ENCODE measurements at places on chromosomes 2 and 18.

- no peak for DNase-seq
These were observed 740.7 kb downstream of the DPP10 start for GRCh38 chr2:115183144-115183543.

DNA sequence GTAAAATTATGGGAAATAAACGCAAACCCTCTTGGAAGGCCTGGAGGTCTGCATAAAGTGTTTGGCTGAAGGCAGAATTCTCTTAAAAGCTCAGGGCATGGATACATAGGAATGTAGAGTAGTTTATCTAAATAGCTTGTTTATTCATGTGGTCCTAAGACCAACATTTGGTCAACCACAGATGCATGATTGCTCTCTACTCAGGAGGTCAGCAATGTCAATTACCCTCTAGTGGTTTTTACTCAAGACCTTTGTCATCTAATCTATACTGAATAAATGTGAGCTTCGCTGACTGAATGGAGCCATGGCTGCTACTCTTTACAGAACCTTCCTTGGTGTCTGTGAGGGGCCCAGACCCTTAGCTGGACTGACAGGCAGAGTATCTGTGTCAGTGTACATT is 139.8 kb downstream of the ATL2 start:
- DNase-seq, result no peak

DNA sequence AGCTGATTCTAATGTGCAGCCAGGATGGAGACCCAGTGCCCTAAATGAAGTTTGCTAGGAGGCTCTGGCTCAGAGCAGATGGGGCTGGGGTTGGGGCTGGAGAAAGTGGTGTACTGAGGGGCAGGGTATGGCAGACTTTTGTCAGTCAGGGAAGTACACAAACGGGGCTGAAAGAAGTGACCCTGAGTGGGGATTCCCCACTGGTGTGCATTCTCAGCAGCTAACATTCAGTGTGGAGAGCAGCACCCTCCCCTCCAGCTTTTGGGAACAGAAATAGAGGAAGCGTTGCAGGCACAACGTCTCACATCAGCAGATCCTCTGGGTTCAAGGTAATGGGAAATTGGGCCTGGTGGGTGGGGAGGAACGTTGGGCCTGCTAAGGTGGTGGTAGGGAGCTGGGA is 89.1 kb upstream of the GCFC2 start:
- DNase-seq, result no peak

DNA sequence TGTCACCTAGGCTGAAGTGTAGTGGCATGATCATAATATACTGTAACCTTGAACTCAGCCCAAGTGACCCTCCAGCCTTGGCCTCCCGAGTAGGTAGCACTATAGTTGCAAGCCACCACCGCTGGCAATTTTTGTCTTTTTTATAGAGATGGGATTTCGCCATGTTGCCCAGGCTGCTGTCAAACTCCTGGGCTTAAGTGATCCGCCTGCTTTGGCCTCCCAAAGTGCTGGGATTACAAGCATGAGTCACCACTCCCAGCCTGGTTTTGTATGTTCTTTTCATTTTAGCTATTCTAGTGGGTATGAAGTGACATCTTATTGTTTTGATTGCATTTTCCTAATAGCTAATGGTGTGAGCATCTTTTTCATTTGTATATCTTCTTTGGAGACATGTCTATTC is 11.3 kb upstream of the EXOC6B start:
- no peak for DNase-seq

- DNase-seq, result no peak
These were observed 800.5 kb downstream of the CBLN2 start for GRCh38 chr18:71743634-71744033.

DNA sequence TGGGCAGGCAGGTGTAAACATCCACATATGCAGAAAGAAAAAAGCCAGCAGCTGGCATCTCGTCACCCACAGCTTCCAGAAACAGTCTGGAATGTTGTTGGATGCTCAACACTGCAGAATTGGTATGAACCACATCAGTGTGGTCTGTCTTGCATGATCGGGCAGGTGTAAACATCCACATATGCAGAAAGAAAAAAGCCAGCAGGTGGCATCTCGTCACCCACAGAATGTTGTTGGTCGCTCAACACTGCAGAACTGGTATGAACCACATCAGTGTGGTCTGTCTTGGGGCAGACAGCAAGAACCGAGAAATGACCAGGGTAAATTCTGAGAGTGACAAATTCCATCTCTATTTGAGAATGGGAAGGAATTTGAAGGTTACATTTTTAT is 39.6 kb downstream of the DOCK10 start:
- DNase-seq, result no peak

DNA sequence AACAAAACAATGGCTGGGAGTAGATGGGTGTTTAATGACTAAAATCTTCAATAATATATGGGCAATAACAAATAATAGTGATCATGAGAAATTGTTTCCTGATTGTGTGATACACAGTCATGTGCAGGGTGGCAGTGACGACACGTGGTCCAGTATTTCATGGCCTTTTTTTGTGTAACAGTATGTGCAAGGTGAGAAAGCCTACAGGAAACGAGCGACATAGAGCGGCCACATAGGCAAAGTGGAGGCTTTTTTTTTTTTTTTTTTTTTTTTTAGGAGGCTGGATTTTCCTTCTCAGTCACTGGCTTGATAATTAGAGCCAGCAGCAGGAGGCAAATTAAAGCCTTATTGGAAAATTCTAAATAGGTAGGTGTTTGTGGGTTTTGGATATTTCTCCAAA is 123.7 kb downstream of the MYO3B start:
- no peak for DNase-seq

- no peak for DNase-seq
These were observed 203.3 kb downstream of the TCF4 start for GRCh38 chr18:55384551-55385275.

DNA sequence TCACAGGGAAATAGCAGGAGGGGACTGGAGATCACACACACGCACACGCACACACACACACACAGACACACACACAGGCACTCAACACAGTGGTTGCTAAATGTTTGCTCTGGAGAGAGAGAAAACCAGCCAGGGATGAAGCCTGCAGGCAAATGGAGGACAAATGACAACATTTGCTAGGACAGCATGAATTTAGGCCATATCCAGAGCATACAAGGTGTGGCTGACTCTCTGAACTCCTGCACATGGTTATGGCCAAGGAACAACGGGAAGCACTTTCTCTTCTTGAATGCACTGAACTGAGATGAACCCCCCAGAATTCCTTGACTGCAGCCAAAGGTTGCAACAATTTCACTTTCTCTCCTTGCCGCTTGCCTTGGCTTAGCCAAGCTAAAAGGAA is 230.0 kb upstream of the RASGRP3 start:
- DNase-seq, result no peak

- DNase-seq, result peak; percentile 46
These were observed 1.2 kb downstream of the ST3GAL5 start for GRCh38 chr2:85887566-85888019.

GRCh38 chr2:47205576-47206141 is 50.6 kb upstream of the STPG4 start:
- DNase-seq, result no peak

GRCh38 chr2:59174536-59175243 is 933.6 kb upstream of the FANCL start:
- no peak for DNase-seq

DNA sequence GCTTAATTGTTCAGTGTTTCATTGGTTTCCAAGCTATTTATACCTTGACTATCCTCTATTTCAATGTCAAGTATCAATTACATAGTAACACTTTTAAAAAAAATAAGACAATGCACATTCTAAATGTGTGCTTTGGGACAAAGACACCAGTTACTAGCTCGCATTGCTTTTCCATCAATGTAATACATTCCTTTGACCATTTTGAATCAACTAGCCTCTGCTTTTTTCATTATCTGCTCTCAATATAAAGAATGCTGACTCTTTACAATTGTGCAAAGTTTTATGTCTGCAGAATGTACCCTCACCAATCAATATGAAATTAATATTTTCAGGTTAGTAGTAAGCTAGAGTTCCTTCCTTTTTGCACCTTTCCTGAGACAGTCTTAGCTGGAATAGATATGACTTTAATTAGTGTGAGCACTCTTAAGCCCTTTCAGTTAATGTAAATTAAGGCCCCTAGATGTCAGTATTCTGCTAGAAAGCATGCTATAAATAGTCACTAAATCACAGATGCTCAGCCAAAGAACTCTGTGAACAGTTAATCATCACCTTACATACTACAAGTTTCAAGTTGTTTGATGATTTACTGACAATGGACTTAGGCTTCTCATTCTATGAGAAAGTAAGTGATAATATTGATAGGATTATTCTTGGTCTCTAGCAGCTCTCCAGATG is 413.6 kb downstream of the PTH2R start:
- DNase-seq, result no peak

- DNase-seq, result no peak
These were observed 303.9 kb upstream of the KCNJ3 start for GRCh38 chr2:154394600-154394999.

- no peak for DNase-seq
These were observed 146.8 kb upstream of the SMAD2 start for GRCh38 chr18:48077291-48077690.

DNA sequence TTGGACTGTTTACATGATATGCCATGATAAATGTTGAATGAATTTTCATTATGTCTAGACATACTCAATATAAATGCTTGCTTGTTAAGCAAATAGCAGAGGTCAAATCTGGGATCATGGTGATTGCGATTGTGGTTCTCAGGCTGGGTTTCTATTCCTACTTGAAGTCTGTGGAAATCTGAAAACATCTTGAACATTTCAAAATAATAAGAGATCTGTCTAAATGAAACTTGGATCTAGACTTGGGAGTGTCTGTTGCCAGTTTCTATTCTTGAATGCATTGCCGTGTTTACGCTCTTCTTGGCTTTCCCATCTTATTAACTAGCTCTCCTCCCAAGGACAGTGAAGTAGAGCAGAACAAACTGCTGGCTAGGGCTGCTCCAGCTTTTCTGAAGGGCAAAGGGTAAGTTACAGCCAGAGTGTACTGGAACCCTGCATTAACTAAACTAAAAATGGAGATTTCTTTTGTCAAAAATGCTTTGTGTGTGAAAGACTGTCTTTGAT is 127.7 kb downstream of the DTNA start:
- DNase-seq, result no peak

- no peak for DNase-seq
These were observed 87.6 kb upstream of the TEX51 start for GRCh38 chr2:126811101-126811500.

DNA sequence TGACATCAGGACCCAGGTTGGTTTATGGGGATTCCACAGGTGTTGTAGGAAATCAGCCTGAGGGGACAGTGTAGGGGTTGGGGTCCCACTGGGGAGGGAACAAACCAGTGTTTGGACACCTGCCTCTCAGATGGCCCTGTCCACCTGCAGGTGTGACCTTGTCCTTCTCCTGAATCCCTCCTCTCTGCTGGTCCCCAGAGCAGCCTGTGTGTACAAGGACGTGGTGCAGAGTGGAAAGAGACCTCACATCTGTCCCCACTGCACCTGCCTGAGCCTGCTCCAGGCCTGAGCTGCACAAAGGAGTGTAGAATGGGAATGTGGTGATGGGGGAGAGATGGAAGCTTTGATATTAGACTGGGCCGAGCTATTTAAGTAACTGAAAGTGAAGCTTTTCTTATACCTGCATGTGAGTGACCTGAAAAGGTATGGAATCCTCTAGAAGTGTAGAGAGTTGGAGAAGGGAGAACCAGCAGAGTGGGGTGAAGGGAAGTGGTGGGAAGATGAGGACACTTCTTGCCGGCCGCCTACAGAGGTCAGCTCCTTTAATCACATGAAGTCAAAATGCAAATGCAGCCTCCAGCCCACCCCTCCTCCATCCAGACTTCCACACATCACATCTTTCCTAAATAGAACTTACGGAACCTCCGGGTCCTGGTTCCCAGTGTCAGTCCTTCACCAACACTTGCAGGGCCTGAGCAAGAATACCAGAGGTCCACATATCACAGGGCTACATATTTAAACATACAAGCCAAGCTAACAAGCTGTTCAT is 89.3 kb upstream of the SMAD2 start:
- no peak for DNase-seq

GRCh38 chr18:49814147-49814499 is 790 bp upstream of the ACAA2 start:
- DNase-seq, result peak; percentile 20

DNA sequence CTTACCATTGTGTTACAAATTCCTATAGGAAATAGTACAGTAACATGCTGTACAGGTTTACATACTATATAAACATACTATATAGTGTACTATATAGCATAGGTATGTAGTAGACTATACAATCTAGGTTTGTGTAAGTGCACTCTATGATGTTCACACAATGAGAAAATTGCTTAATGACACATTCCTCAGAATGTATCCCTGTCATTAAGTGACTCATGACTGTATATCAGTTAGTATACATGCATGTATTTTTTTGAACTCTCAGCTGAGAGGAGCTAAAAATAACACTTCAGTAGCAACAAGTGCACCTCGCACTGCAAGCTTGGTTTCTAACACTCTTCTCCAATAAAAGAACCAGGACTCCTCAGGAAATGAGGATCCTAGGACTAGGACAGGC is 19.5 kb upstream of the ASXL3 start:
- no peak for DNase-seq

GRCh38 chr18:10877987-10878386 is 271.4 kb downstream of the PIEZO2 start:
- DNase-seq, result no peak

DNA sequence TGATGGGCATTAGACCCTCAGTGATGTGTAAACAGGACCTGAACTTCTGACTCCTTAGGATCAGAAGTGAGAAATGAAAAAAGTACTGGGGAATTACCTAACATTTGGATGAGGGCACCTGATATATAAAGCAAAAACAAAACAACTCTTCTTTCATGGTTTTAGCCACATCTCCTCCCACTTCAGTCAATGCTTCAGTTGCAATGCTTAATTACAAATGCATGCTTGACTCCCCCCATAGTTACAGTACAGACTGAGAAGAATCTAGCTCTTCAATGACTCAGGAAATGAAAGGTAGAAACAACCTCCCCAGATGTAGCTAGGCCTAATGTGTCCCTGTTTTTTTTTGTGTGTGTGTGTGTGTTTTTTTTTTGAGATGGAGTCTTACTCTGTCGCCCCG is 276.8 kb upstream of the POU3F3 start:
- DNase-seq, result no peak

DNA sequence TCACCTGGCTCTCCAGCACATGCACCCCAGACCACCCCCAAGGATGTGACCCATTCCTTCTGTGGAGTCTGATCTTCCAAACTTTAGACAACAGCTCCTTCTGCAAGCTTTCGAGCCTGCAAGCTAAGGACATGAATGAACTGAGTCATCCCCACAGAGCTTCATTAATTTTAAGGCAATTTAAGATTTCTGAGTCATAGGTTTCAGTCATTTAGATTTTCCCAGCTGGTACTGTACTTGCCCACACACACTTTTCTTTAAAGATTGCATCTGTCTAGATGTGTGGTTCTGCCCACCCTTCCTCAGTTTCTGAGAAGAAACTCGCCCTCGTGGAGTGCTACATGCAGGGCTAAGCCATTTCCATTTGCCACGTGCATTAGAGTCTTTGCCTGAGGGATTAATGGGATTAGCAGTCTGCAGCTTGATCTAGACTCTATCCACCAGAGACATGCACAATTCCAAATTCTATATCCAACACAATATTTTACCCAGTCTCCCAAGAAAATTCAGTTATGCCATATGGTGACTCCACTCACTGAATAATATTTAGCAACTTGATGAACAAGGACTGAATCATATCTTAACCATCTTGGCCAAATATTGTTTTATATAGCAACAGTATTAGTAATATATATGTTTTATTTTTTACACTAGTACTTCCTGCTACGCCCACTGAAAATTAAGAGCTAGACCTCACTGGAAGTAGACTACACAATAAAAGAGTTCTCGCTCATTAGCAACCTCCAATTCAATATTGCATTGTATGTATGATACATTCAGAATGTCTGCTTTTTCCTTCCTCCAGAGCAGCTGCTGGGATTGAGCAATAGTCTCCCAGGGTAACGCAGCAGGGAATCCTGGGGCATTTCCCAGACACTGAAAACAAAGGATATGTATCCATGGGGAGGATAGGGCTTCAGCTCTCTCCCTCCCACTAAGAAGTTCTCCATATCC is 14.3 kb upstream of the TRIB2 start:
- DNase-seq, result no peak
